ENCODE measurements at places on chromosomes 1 and 21.

DNA sequence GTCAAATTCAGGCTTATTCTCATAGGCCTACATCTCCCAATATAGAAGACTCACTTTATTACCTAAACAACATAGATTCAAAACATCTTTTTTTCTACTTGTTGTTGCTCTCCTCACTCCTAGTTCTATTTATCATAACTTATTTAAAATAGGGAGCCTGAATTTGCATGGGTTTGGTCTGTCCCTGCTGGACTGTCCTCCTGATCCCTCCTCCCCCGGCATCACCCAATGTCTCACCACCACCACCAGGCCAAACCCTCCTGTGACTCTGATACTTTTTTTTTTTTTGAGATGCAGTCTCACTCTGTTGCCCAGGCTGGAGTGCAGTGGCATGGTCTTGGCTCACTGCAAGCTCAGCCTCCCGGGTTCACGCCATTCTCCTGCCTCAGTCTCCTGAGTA is 31.8 kb upstream of the MYBPHL start:
- DNase-seq, result no peak

DNA sequence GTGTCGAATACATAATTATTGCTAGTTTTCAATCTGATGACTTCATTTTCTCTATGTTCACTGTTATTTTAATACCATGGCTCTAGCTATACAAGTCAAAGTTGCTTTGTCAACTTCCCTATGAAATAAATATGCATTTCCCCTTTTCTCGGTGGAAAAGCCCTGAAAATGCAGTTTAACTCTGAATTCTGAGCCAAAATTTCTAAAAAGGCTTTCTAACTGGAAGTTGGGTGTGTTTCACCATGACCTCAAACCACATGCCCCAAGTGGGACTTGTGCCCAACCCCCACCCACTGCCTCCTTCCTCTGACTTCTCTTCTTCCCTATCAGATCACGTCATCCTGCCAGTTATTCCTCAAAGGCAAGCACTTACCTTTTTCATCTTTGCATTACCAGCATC is 8.9 kb downstream of the MKNK1 start:
- DNase-seq, result peak; percentile 33

GRCh38 chr1:27569088-27569460 is 34.9 kb downstream of the AHDC1 start:
- peak; percentile 22 for DNase-seq

GRCh38 chr1:96730574-96731298 is 9.2 kb downstream of the PTBP2 start:
- no peak for DNase-seq

DNA sequence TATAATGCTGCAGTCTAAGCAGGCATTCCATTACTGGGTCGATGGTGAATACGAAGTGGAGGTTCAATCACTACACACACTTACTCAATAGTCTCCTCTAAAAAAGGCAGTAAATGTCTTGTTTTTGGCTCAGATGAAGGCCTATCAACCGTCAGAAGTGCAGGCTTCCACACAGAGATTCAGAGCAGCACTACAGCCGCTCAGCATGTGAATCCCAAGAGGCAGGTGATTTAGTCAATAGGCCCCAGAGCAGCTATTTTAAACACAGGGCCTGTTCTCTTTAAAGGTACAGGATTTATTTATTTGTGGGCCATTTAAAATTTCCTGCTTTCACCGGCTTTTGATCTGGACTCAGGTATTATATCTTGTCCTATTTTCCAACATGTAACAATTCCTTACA is 293.7 kb downstream of the RGS7 start:
- DNase-seq, result no peak

- no peak for DNase-seq
Observed at GRCh38 chr21:29082046-29082815, 8.8 kb upstream of the CCT8 start.

Measured in hematopoietic multipotent progenitor cell treated with erythropoietin and hydrocortisone succinate and interleukin-3 and kit ligand, for 17 days (in vitro differentiated cells).